Lung (tissue), 17 donors: ENCODE measurements at places on chromosomes 13 and 19. TPM values are rescaled to one million over a fixed set of nuclear protein-coding genes. Genes with fewer than 3 reads are reported as not detected.
A peak's percentile ranks its signal among the peaks of the same experiment; 100 is the strongest.

DNA sequence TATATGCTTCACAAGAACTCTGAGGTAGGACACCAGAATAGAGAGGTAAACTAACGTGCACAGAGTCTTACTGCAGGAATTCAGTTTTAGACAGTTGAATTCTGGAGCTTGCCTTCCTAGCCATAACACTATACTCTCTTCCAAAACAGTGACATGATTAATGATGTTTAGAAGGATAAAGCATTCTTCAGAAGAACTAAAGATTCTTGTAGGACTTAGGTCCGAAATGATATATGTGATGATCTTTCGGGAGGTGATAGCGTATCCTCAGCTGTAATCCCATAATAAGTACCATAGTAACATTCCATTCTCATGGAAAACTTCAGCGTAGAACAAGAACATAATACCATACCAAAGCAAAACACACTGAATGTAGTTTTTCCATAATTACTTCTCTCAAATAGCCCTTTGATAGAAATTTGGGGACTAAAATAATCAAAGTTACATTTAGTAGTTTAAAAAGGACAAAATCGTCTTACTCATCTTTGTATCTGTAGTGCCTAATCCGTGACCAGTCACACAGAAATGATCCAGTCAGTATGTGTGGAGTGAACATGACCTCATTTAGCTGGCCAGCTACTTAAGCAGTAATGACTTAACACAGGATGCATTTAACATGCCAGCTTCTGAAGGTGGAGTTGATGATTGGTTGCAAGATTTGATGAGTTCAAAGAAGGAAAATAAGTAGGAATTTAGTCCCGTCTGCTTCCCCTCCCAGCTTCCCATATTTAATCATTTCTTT lies 38.4 kb downstream of the PIBF1 start:
- no peak for DNase-seq

DNA sequence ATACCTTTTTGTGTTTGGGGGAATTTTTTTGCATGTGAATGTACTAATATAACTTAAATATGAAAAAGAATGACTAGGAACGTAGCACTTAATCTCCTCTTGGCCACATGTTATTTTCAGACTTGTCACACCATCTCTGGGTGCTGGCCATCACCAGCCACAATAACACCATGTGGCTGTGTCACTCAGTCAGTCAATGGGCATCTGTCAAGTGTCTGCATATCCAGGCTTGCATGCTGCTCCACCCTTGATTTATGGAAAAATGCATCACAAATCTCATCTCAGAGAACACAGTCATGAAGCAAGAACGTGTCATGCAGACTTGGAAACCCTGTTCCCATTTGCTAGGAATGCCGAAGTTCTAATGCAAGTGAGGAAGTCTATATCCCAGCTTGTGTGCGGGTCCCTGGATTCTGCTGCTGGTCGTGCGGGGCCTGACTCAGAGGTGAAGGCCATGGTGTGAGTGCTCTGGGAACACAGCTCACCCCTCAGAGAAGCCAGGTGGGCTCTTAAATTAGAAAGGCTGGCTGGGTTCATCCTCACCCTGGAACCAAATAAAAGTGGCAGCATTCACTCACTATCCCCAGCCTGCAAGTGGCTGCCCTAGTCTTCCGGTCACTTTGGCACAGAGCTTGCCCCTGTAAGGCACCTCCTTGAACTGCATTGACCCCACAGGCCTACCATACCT lies 53.6 kb upstream of the ARHGEF7 start:
- no peak for DNase-seq

NLRP11 gene
- total RNA-seq: not detected

- no peak for DNase-seq
Measured at GRCh38 chr13:98751367-98751782, 1.1 kb downstream of the SLC15A1 start.

F10 gene
- total RNA-seq: 6.1 TPM

SIAH3 gene
- 0.03 TPM for total RNA-seq

GRCh38 chr19:44042147-44042546 lies 9.7 kb upstream of the ZNF223 start:
- no peak for DNase-seq

DNA sequence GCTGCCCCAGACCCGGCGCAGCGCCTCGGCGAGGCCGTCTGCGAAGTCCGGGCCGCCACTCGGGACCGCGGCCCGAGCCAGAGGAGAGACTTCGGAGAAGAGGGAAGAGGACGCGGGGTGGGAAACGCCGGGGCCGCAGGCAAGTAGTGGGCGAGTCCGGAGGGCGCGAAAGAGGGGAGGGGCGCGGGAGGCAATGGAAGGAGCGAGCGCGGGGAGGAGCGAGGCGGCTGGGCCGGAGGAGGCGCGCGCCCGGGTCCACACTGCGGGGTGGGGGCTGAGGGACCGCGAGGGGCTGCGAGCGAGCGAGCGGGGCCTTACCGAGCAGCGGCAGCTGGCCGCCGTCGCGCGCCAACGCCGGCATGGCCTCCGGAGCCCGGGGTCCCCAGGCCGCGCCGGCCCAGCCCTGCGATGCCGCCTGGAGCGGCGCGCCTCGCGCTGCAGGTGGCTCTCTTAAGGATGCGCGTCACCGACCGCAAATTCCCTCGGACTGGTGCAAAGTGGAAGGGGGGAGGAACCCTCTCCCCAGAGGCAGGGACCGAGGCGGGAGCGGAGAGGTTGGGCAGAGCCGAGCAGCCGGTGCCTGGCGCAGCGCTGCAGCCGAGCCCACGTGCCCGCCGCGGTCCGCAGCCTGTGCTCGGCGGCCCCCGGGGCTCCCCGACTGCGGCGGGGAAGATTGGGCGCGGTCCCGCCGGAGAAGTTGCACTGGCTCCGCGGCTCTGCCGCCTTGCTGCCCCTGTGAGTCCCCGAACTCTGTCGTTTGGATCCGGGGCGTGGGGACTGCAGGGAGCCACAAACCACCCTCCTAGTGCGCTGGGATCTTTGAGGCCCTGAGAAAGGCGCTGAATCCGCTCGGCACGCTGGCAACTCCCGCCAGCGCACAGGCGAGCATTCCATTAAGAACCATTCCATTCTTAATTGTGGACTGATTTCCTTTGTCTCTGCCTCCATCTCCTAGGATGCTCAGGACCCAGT lies at the start of gene FLT3:
FLT3 (minus strand) TSS at position 427 of the 972 bp plus-strand sequence; CDS start at position 361, 66 bp downstream.
- DNase-seq: peak; percentile 48

DNA sequence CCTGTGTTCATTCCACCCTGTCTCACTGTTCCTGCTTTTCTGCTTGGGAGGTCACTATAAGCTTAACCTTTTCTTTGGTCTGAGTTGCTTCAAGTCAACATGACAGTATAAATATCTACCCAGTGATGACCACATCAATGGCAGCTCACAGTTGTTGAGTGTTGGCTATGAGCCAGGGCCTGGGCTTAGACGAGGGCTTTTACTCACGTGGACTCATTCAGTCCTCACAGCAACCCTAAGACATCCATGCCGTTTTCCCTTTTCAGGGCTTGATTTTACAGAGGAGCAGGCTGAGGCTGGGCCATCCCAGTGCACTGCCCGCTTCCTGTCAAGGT lies 10.2 kb upstream of the CCDC97 start:
- DNase-seq: peak; percentile 74
